ENCODE measurements at places on chromosomes 13 and 19.

- DNase-seq: no peak
Observed at GRCh38 chr19:13890136-13890535, 13.2 kb downstream of the NANOS3 start.

DNA sequence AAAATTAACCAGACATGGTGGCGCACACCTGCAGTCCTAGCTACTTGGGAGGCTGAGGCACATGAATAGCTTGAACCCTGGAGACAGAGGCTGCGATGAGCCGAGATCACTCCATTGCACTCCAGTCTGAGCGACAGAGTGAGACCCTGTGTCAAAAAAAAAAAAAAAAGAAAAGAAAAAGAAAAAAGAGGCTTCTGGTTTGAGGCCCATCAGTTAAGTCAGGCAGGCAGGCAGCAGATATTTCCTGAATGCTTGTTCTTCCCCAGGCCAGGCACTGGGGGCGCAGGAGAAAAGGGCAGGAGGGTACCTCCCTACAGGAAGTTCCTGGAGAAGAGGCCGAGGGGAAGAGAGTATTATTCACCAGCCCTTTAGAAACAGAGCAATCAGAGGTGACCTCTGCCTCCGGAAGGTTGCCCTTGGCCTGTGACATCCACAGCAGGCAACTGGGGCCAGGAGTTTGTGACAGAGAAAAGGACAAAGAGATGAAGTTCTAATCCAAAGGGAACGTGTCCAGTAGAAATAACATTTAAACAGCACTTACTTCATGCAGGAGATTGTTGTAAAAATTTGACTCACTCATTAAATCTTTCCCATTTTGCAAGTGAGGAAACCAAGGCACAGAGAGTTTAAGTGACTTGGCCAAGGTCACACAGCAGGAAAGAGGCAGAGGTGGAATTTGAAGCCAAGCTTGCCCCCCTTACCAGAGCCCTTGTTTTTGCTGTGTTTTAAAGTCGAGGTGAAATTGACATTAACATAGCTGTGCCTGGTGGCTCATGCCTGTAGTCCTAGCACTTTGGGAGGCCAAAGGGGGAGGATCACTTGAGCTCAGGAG is 4.3 kb upstream of the RLN3 start:
- peak; percentile 53 for DNase-seq

DNA sequence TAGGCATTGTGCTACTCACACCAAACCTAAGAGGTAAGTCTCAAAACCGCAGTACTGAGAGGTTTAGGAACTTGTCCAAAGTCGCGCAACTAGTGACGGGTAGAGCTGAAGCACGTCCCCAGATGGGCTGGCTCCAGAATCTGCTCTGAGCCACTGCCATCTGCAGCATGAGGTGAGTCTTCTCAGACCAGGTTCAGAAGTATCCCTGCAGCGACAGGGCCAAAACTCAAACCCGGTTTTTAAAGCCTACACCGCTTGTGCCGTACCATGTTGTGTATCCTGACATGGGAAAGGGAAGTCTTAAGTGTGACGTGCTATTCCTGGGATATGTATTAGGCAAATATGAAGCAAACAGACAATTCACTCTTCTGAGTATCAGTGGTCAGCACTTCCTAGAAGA is 45.1 kb downstream of the ATP7B start:
- DNase-seq: no peak

- DNase-seq: no peak
Observed at GRCh38 chr13:59477011-59477410, 686.7 kb downstream of the DIAPH3 start.

Measured in stimulated activated naive CD8-positive, alpha-beta T cell treated with anti-CD3 and anti-CD28 coated beads, Interleukin-15, Interleukin-2, amounts not matched to agents 100 U/mL and 50 U/mL, for 24 hours (primary cell).